Esophagus squamous epithelium (tissue), 5 donors: ENCODE measurements at places on chromosomes 7 and 10.

GRCh38 chr10:89312973-89313372 is 11.1 kb downstream of the IFIT2 start:
- no peak for DNase-seq

- no peak for DNase-seq
These were observed 37.2 kb upstream of the PAPSS2 start for GRCh38 chr10:87622314-87623004.

DNA sequence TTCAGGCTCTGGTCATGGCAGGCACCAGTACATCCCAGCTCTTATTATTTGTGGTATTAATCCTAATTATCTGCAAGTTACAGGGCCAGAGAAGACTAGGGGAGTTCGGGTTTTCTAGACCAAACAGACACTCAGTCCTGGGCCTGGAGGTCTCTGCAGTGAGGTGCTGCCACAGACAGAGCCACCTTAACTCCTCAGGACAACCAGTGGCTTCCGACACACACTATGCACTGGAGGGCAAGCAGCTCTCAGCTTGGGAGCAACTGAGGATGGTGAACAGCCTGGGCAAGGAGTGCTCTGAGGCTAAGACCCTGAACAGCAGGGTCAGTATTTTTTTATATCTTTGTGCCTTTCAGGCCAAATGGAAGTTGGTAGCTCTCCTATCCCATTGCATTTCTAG is 19.0 kb downstream of the ACTA2 start:
- DNase-seq = no peak

GRCh38 chr10:43843321-43844101 is 194.8 kb upstream of the ZNF32 start:
- no peak for DNase-seq

DNA sequence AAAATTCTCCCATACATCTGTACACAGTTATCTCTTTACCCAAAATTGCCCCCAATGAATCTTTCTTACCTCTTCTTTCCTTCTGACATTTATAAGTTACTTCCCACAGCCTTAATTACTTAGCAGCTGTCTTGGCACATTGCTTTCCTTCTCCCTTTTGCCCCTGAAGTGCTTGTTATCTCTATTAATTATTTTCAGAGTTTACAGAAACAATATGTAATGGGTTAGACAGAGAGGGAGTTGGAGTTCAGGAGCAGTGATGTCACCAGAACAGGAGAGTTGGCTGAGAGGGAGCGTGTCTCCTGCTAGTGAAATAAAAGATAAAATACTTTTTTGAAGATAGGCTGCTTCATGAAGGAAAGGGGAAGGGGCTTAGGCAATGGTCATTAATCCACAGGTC is 57.4 kb downstream of the ITGB8 start:
- no peak for DNase-seq

DNA sequence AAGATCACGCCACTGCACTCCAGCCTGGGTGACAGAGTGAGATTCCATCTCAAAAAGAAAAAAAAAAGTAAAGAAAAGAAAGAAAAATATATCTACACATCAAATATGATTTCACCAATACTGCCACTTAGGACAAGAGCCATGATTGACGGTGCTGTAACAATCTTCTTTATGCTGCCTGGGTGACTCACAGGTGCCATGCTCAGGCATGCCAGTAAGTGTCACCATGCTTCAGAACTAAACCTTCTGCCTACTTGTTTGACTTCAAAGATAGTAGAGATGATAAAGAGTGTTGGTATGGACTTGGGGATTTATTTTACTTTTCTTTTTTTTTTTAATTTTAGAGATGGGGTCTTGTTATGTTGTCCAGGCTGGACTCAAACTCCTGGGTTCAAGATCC is 33.6 kb upstream of the DNMBP start:
- DNase-seq = no peak

GRCh38 chr10:35517431-35518181 is 87.5 kb upstream of the GJD4 start:
- no peak for DNase-seq

- no peak for DNase-seq
These were observed 31.3 kb upstream of the SMC3 start for GRCh38 chr10:110535958-110536891.

DNA sequence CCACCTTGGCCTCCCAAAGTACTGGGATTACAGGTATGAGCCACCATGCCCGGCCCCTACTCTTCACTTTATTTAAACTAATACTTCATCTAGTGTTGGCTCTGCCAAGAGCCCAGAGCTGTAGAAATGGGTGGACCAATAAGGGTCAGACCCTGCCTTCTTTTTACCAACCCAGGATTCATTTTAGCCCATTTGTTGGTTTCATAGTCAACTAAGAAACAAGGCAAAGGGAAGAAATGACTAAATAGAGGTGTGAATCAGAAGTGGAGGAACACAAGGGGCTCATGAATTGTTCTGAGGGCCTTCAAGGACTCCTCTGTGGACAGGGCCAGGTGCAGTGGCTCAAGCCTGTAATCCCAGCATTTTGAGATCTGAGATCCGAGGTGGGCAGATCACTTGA is 1.1 kb downstream of the ANKRD2 start:
- no peak for DNase-seq

GRCh38 chr10:29392376-29393021 is 103.6 kb downstream of the LYZL1 start:
- DNase-seq = no peak

- no peak for DNase-seq
These were observed 24.9 kb downstream of the MTURN start for GRCh38 chr7:30159698-30160143.

DNA sequence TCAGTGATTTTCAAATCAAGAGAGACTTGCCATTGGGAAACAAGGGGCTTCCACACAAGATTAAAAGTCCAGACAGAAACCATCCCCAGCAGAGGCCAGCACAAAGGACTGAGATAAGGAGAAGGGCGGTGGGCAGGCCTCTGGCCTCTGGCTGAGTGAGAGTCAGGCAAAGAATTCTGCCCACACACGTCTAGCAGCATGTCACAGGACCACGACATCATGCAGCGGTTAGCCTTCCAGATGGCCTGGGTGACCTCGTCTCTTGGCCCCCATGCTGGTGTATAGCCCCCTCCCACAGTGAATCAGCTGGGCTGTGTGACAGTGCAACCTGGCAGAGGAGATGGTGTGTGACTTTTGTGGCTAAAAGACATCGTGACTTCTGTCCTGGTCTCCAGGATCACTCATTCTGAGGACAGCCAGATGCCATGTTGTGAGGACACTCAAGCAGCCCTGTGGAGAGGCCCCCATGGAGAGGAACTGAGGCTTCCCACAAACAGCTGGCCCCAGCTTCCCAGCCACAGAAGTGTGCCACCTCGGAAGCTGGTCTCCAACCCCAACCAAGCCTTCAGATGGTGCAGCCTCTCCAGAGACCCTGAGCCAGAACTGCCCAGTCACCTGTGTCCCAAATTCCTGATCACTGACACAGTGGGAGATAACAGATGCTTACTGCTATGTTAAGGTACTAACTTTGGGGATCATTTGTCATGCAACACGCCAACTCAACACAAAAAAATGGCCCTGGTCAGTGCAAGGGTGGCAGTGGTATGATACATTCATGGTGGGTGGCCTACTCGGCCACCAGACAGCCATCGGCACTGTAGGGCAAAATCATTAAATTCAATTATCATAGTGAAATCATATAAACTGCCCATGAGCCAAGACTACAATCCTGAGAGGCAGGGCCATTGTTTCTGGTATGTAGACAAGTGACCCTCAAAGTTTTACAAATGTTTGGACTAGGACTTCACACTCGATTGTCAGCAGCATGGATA is 73.2 kb downstream of the TNS3 start:
- no peak for DNase-seq

- DNase-seq = no peak
These were observed 234.0 kb upstream of the CXCL12 start for GRCh38 chr10:44618910-44619309.

DNA sequence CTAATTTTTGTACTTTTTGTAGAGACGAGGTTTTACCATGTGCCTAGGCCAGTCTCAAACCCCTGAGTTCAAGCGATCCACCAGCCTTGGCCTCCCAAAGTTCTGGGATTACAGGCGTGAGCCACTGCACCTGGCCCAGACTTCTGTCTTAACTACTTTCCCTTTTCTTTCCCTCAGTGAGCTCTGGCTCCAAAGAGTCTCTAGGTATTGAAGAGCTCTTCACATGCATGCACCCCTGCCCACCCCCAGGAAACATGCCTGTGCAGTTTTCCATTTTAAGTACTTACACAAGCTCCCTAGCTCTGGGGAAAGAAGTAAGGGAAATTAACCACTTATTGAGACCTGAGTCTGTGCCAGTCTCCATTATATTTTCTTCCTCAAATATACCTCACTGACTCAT is 2.0 kb downstream of the MYOZ1 start:
- no peak for DNase-seq

DNA sequence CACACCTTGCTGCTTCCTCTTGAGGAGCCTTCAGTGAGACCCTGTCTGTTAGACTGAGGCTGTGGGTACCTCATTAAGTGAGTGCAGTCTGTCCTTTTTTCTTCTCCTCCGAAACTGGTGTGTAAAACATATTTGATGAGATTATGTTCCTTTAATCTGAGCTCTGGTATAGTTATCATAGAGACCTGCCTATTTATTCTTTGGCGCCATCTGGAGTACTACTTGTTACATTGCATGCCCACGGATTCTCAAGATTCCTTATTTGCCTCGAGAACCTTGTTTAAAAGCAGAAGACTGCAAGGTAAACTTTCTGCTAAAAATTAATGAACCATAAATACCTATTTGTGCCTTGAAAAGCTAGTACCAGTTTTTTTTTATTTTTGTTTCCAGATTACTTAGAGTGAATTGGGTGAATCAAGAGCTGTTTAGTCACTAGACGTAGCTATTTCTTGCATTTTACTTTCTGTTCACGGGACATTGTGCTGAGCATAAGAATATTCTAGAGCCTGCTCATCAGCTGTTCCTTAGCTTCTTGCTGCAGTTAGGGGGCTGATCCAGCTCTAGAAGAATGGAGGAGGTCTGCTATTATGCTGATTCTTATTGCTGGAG is 16.9 kb upstream of the STMP1 start:
- DNase-seq = no peak

- no peak for DNase-seq
These were observed 535.8 kb downstream of the SDK1 start for GRCh38 chr7:3836855-3837254.

- DNase-seq = no peak
These were observed 870.9 kb downstream of the KCNMA1 start for GRCh38 chr10:76766682-76767081.

DNA sequence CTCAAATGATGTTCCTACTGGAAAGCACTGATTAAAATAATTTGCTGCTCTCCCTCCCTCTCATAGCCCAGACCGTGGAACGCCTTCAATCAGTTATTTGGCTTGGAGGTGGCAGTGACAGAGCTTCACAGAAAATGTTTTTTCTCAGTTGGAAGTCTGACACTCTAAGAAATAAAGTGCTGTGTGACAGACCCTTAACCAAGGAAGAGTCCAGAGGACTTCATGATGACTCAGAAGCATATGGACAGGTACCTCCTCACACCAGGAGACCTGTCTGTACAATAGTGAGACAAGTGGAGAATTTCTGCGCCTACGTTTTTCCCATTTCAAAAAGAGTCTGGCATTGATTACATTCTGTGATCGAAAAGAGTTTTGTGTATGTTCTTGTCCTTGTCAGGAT is 295.5 kb downstream of the DOCK4 start:
- no peak for DNase-seq

- DNase-seq = no peak
These were observed 232.3 kb downstream of the ELFN1 start for GRCh38 chr7:1902231-1902855.

DNA sequence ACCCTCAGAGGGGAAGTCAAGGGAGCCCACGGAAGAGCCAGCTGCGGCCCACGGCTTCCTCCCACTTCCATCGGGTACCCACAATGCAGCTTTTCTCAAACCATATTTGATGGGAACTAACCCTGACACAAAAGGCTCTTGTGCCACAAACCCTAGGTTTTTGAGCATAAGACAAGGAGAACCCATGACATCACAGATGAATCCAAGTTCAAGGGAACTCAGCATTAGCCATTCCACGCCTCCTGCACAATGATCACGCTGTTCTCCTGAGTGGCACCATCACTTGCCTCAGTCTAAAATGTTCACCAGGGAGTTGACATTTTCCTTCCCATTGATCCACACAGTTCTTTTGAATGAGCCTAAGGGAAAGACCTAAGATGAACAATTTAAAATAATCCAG is 70.4 kb downstream of the ITIH5 start:
- DNase-seq = no peak

- DNase-seq = no peak
These were observed 1012.5 kb downstream of the NRG3 start for GRCh38 chr10:82887488-82887887.

GRCh38 chr7:94314413-94315410 is 80.0 kb upstream of the COL1A2 start:
- no peak for DNase-seq

GRCh38 chr7:76397409-76398183 is 11.9 kb downstream of the SSC4D start:
- peak; percentile 15 for DNase-seq

- DNase-seq = no peak
These were observed 1.7 kb downstream of the MMP21 start for GRCh38 chr10:125773687-125774543.
